ENCODE measurements at places on chromosomes 11 and 22. TPM values are rescaled to one million over a fixed set of nuclear protein-coding genes. Genes with fewer than 3 reads are reported as not detected.

DNA sequence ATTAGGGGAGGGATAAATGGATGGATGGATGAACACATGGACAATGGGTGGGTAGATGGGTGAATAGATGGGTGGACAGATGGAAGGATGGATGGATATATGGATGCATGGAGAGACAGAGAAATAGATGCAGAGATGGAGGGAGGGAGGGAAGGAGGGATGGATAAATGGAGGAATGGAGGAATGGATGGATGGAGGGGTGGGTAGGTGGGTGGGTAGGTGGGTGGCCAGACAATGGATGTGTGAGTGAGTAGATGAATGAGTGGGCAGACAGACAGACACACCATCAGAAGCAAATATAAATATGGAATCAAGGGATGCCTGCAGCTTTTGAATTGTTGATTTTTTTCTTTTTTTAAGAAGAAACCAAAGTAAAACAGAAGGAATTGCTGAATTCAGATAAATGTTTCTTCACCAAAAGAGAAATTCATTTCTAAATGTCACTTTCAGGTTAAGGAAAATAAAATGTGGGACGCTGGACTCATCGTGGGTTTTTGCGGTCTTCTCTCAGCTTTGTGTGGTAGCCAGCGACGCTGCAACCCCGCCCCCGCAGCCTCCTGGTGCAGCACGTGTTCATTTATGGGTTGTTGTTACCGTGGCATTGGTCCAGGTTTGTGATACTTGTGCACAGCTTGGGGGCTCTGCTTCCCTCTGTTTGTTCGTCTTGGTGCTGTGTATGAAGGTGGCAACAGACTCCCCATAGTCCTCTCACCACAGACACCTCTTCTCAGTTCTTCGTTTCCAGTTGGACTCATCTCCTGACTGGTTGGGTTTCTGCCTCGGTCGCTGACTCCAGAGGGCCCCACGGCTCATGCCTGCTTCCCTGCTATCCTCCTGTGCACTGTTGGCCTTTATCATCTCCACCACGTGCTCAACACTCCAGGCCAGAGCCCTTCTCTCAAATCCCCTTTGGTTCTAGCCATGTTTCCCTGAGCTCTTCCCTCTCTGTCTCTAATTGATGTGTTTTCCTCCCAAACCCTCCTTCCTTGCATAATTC, 76.4 kb downstream of the CDKN1C start:
- H3K4me3 ChIP-seq, result no peak overlapping the region
- peaks cover 5% of the 10 kb centered on the region for H3K4me1 ChIP-seq
- H3K27me3 ChIP-seq, result no peaks in the 10 kb centered on the region
- H3K36me3 ChIP-seq, result peaks cover 12% of the 10 kb centered on the region
- no peak for DNase-seq

- peak; percentile 12 for DNase-seq
- H3K27me3 ChIP-seq, result peaks cover 12% of the 10 kb centered on the region
- peaks cover 22% of the 10 kb centered on the region for H3K4me1 ChIP-seq
- H3K4me3 ChIP-seq, result no peak overlapping the region
Measured at GRCh38 chr11:76656571-76657081, 13.9 kb downstream of the LRRC32 start.

GRCh38 chr11:77411137-77411707, 62.7 kb downstream of the PAK1 start:
- H3K4me3 ChIP-seq, result peak overlapping the region; percentile 94
- peak overlapping the region; percentile 85 for H3K27ac ChIP-seq
- peaks cover 1% of the 10 kb centered on the region for H3K36me3 ChIP-seq

DNA sequence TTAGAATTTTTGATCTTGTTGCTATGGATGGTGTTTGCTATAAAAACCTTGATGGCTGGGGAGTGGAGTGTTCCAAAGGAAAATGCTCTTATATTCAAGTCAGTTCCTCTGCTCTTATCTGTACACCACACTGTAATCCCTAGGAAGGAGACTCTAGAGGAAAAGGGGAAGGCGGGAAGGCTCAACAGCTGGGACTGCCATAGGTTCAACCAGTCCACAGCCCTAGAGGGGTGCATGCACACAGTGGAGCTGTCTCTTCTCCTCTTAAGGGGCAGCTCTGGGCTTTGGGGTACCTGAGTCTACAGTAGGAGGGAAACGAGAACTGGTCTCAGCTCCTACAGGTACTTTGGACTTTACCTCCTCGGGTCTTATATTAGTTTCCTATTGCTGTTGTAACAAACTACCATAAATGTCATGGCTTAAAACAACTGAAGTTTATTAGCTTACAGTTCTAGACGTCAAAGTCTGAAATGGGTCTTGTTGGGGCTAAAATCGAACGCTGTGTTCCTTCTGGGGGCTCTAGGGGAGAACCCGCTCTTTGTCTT, 77.2 kb upstream of the ZBED5 start:
- no peak overlapping the region for H3K4me3 ChIP-seq
- no peak overlapping the region for H3K27ac ChIP-seq
- no peak for DNase-seq
- H3K27me3 ChIP-seq, result peaks cover 22% of the 10 kb centered on the region

The SLC22A6 gene
- not detected for total RNA-seq

The UBQLNL gene
- 0.29 TPM for total RNA-seq

All from activated B cell treated with CpG ODN at 0.5 μM for 24 hours (primary cell).